ENCODE measurements at places on chromosomes 11 and 22.

- DNase-seq: no peak
Observed at GRCh38 chr22:43116932-43117331, 6.4 kb downstream of the BIK start.

GRCh38 chr11:95975343-95975742, 51.4 kb upstream of the MTMR2 start:
- DNase-seq: no peak

GRCh38 chr11:1340111-1340510, 30.7 kb upstream of the TOLLIP start:
- DNase-seq: no peak

GRCh38 chr22:17767233-17768065, 6.8 kb downstream of the BID start:
- DNase-seq: no peak

GRCh38 chr11:111691176-111691575, 75.0 kb downstream of the PPP2R1B start:
- DNase-seq: no peak

DNA sequence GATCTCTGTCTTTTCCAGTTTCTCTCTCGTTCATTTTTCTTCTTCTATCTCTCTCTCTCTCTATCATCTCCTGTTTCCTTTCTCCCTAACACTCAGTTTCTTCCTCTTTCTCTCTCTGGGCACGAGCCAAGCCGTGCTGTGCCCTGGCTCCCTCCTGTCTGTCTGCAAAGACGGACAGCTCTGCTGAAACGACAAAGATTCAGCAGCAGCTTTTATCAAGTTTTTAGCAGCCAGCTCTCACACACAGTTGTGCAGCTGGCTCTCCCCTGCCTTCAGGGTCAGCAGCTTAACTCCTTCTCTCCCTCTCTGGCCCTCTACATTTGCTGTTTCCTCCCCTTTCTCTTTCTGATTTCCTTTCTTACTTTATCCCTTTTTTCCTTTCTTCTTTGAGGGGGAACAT, 352.0 kb upstream of the MPPED2 start:
- no peak for DNase-seq

DNA sequence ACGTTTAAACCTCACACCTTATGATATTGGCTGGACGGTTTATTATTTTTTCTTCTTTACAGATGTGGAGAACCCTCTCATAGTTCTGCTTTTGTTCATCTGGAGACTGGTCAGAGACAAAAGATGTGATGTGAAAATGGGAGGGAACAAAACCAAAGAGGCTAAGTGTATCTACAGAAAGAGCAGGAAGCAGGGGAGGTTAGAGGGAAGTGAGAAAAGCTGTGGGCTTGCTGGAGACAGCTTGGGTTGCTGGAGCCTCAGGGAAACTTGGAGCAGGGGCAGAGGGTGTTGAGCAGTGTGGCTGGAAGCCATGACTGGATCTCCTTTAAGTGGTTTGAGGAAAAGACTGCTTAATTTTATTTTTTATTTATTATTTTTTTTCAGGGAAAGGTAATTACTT, 79.0 kb upstream of the SNX19 start:
- no peak for DNase-seq

GRCh38 chr11:107819361-107820014, 39.1 kb downstream of the SLC35F2 start:
- no peak for DNase-seq

DNA sequence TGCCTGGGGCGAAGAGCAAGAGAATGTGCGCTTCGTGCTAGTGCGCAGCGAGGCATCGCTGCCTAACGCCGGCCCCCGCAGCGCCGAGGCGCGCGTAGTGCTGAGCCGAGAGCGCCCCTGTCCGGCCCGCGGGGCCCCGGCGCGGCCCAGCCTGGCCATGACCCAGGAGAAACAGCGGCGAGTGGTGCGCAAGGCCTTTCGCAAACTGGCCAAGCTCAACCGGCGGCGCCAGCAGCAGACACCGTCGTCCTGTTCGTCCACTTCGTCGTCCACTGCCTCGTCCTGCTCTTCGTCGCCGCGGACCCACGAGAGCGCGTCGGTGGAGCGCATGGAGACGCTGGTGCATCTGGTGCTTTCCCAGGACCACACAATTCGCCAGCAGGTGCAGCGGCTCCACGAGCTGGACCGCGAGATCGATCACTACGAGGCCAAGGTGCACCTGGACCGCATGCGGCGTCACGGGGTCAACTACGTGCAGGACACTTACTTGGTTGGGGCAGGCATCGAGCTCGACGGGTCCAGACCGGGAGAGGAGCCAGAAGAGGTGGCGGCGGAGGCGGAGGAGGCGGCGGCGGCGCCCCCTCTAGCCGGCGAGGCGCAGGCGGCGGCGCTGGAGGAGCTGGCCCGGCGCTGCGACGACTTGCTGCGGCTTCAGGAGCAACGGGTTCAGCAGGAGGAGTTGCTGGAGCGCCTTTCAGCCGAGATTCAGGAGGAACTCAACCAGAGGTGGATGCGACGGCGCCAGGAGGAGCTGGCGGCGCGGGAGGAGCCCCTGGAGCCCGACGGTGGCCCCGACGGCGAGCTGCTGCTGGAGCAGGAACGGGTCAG, 1.0 kb downstream of the RASSF10 start:
- DNase-seq: no peak

DNA sequence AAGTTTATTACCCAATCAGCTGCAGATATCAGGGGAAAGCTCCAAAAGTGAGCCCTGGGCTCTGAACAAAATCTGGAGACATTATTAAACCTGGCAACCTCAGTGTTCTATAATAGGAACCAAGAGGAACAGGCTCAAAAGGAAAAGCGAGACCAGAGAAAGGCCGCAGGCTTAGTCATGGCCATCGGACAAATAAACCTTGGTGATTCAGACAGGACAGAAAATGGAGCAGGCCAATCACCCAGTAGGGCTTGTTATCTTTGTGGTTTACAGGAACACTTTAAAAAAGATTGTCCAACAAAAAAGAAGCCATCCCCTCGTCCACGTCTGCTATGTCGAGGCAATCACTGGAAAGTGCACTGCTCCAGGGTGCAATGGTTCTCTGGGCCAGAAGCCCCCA, 7.7 kb upstream of the PANX1 start:
- DNase-seq: no peak

DNA sequence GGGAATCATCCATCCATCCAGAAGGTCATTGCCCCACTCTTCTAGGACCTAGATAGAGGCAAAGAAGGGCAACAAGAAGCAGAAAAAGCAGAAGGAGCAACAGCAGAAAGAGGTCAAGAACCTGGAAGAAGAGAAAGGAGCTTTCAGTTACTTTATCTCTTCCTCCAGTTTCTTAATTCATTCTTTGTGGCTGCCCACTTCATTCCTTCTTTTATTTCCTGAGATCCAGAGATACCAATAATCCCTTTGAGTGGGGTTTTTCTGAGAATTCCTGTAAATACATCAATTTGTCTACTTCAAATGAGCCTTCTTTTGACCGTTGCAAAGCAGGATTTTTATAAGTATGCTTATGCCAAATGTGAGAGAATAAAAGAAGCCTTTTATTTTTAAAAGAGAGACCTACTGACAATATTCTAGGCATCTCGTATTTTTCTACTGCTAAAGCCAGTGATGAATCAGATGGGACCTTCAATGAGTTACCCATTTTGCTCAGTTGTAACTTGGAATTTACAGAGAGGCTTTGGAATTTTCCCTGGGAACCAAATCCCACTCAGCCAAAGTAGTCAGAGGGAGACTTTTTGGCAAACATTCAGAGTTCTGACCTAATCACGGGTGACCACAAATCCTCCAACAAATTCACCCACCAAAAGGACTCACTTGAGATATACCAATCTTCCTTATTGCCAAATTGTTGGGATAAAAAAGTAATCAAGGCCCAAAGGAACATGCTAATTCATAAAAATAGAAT, 54.9 kb downstream of the ZC3H12C start:
- no peak for DNase-seq
